ENCODE measurements at places on chromosomes 2 and 18. TPM values are rescaled to one million over a fixed set of nuclear protein-coding genes. Genes with fewer than 3 reads are reported as not detected.

DNA sequence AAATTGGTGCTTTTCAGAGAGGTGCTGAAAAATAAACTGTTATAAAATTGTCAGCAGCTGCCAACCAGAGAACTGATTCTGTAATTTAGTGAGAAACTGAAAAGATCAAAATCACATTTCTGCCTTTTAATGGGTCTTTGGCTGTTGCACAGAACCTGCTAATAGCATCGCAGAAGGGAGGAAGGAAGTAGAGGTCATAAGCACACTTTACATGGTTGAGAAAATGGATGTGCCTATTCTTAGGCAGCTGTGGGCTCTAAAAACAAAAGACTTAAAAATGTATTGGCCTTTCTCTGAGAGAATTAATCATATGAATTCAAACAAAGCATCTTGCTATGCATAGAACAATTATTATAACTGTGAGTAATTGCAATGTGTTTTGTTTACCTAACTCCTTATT is 1186.9 kb downstream of the DSC3 start:
- no peak for DNase-seq

DNA sequence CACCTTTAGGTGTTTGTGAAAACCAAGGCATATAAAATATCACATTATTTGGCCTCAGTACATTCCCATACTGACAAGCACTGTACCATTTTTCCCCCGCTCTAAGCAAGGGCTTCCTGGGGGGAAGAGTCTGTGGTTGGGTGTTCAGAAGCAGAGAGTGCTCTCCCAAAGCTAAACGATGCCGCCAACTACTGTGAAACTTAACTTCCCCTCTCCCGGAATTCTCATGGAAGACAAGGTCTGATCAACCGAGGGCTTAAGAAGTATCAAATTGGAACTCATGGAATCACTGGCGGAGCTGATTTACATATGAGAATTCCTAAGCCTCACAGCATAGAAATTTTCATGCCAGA is 433 bp upstream of the MFF start:
- DNase-seq: no peak

DNA sequence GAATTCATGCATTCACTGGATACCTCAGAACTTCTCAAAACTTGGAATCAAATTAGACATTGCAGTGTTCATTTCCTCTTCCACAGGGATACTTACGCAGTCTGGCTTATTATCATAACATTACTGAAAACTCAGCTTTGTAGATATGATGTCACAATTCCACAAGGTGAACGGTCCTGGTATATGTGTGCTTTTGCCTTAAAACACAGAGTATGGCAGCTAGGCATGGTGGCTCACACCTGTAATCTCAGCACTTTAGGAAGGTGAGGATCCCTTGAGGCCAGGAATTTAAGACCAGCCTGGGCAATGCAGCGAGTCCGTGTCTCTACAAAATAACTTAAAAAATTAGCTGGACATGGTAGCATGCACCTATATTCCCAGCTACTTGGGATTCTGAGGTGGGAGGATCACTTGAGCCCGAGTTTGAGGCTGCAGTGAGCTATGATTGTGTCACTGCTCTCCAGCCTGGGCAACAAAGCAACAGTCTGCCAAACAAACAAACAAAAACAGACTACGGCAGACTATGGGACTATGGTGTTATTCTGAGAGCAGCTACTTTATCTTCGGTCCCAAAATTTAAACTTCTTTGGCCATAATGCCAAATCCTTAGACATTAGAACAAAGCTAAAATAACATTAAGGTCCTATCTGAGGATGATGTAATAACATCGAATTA is 1191.9 kb upstream of the SLC39A10 start:
- DNase-seq: no peak

GRCh38 chr2:19408592-19408991 is 50.2 kb upstream of the OSR1 start:
- DNase-seq: no peak

- DNase-seq: no peak
These were observed 216.1 kb downstream of the ZNF804A start for GRCh38 chr2:184814421-184814820.

DNA sequence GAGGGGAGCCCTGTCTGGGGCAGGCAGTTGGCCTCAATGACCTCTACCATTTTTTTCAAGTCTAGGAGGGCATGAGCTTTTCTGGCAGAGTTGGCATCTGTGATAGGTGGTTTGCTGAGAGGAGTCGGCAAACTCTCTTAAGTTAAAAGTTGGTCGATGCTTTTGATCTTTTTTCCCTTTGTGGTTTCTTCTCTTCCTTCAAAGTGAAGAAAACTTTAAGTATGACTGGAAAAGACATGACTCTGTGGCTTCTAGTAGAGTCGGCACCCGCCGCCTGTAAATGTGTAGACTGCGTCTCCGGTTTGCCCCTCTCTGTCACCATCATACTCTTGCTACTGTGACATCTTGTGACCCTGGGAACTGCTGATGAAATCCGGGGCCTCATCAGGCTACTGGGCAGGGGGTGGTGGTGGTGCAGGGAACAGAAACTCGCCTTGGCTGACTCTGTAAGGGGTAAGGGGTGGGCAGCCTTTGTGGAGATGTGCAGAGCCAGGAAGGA is 21.1 kb downstream of the INPP5D start:
- DNase-seq: no peak

DNA sequence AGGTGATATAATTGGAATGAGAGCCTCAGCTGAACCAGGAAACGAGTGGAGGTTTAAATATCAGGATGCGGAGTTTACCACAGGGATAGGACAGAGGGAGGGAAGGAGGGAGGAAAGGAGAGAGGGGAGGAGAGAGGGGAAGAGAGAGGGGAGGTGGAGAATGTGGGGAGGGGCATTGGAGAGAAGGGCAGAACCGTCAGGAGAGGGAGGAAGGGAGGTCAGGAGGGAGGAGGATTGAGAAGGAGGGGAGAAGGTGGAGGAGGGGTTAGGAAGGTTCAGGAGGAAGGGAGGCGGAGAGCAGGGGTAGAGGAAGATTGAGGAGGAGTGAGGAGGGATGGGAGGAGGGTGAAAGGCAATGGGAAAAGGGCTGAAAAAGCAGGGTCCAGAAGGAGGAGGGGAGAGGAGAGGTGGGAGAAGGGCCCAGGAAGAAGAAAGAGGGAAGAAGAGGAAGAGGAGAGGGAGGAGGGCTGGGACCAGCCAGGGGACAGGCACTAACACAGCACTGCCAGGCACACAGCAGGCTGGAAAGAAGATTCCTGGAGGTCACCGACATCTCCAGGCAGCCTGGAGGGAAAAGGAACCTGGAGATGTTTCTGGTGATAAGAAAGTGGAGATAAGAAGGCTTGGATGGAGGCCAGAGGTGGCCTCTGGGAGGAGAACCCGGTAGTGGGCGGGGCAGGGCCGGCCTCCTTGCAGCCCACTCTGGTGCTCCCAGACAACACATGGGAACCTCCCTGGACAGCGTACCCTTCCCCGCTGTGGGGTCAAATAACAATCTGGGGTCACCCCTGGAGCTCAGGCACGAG is 176.7 kb upstream of the SMAD2 start:
- DNase-seq: no peak

DNA sequence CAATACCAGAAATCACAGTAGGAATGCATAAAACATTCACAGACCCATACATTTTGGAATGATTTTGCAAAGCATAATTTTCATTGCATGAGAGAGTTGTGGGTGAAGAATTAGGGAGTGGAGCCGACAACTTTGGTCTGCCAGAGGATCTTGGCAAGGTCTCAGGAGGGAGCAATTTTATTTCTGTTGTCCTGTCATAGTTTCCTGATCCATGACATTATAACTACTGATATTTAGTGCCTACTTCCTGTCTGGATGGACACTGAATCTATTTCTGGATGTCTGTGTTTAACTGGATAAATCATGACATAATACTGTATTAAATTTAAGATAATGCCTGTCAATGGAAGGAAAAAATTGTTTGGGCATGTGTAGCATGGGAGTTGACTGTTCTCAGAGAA is 2.4 kb downstream of the ITGA4 start:
- no peak for DNase-seq

The ERBB4 gene
- polyA plus RNA-seq: 2.2 TPM

The STK39 gene
- 33.7 TPM for polyA plus RNA-seq

The DSG4 gene
- polyA plus RNA-seq: 0.04 TPM

The SPDYA gene
- 0.87 TPM for polyA plus RNA-seq

The APCDD1 gene
- 93.6 TPM for polyA plus RNA-seq

All from left renal pelvis (tissue), 4 donors.